ENCODE measurements at places on chromosomes 7 and 10.

DNA sequence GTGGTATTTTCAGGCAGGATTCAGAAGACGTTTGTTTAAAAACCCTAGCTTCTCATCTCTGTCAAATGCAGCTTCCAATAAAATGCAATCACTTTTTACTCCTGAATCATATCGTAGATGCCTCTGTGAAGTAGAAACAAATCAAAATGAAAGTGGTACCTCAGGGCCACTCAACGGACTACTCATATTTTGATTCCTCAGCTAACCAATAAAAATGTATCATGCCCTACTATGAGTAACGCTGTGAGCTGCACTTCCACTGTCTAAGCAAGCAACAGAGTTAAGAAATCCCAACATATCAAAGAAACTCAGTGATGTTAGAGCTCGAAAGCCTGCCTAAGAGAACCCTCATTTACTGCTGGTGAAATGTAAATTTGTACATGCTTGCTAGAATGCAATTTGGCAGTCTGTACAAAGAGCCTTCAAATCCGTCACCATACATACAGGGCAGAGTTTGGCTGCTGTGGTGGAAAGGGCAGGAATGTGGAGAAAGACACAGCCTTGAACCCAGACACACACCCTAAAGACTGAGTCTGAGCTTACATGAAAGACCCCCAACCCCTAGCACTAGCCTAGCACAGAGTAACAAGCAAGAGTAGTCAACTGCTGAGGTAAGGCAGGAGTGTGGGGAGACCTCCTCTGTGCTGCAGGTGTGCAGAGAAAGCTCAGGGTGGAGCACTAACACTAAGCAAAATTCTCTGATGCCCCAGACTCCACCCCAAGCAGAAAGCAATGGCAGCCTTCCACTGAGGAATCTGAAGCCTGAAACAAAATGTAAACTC, 151.5 kb downstream of the ANK3 start:
- DNase-seq = no peak

- DNase-seq = no peak
These were observed 14.6 kb upstream of the DRGX start for GRCh38 chr10:49410365-49411074.

GRCh38 chr7:121872831-121873288, at the start of gene PTPRZ1:
Gene PTPRZ1 (plus strand): TSS chr7:121873161. CDS start chr7:121873500, 339 bp downstream.
- no peak for DNase-seq

DNA sequence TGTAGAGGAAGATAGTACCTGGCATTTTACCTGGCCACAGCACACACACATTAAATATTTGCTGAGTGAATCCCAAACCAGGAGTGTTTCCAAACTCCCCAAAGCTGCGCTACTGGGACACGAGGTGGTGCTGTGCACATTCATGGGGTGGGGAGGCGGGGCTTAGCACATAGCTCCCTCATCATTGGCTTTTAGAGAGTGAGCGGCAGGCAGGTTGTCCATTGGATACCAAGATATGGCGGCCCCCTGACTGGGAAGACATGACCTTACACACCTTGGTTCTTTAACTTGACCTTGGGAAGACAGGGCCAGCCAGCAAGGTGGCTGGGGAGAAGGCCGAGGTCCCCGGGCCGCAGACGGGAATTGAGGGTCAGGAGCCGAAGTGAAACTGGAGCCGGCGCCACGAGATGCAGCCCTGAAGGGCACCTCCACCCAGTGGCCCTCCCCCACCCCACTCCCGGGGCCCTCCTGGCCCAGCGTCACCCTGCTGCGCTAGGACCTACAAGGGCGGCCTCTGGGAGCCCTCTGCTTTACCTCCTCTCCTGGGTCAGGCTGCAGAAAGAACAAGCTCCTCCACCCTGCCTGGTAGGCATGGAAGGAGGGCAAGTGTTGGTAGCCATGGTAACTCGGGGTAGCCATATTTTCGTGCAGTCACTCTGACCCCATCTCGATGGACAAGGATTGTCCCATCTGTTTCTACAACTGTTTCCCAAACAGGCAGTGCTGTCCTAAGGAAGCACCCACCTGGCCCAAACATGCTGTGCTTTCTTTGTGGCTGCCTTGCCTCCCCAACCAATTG, 24.0 kb downstream of the TMEM176A start:
- DNase-seq = no peak

DNA sequence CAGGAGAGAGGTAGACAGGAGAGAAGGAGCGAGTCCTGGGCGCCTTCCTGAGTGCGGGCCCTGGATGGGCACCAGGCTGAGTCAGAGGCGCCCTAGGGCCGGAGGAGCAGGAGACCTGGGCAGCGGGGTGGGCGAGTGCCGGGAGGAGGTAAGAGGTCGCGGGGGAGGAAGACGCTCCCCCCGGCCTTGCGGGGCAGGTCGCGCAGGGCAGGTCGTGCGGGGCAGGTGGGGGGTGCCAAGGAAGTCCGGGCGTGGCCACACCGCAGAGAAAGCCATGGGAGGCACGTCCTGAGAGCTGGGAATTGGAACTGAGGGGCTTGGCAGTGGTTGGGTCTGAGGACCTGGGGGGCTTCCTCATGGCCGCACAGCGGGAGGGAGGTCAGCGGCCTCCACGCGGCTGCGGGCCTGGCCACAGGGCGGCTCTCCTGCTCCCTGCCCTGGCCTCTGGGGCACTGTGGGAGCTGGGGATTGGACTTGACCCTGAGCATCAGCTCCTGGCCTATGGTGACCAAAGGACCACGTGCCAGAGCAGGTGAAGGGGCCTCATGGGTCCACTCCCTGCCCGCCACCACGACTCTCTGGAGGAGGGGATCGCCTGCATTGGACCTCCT, 935 bp downstream of the MMP21 start:
- no peak for DNase-seq

GRCh38 chr10:26879744-26880143, 19.0 kb upstream of the ABI1 start:
- no peak for DNase-seq

- no peak for DNase-seq
These were observed 84.5 kb upstream of the SMNDC1 start for GRCh38 chr10:110389255-110389654.

- no peak for DNase-seq
These were observed 47.7 kb downstream of the VWC2 start for GRCh38 chr7:49821181-49821580.

- DNase-seq = no peak
These were observed 225.6 kb upstream of the IGFBP3 start for GRCh38 chr7:46146454-46147255.

DNA sequence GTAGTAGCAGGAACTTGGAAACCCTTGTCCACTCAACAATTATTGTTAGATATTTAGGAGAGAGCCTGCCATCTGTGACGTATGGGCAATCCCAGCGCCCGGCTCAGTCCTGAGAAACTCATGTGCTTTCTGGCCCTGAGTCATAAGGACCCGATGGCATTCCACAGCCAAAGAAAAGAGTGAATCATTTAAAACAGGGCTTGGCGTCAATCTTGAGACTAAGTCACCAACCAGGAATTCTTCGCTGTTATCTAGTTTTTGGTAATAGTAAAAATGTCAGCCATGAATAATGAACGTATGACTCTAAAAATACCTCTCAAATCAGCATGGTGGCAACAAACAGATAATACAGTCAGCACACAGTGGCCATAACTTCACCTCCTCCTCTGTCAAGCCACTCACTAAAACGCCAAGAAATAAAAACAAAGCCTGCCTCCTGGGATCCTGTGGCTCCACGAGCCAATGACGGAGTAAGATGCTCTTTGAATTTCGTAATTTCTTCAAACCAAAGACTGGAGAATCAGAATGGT, 140.8 kb downstream of the ADAM12 start:
- DNase-seq = no peak

- DNase-seq = no peak
These were observed 697.6 kb downstream of the PHTF2 start for GRCh38 chr7:78496096-78496630.

DNA sequence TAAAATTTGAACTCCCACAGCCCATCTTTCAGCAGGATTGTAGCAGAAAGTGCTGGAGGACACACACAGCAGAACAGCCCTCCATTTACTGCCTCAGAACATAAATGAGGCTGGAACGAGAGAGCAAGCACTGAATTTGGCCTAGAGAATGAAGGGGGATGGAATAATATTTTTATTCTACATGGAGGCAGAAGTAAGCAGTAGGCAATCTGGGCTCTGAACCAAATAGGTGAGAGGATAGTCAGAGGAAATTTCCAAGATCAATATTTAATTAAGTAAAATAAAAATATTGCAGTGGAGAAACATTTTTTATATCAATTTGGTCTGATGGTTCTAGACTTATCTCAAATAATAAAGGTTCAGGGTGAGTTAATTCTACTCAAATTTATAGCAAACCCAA, 29.2 kb upstream of the TSPAN13 start:
- DNase-seq = no peak

DNA sequence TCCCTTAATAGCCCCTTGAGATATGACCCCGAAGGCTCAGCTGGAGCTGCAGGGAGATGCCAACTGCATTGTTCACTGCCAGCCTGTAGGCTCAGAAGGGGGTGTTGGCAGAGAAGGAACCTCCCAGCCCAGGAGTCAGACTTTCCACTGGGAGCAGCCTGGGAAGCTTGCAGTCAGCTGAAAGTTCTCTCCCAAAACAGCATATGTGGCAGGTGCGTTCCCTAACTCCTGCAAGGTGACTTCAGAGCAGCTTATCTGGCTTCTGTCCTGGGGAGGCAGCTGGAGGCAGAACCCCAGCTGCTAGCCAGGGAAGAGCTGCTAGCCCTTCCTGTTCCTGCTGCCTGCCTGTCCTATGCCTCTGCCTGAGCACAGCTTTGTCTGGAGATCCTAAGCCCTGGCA, 8.1 kb downstream of the SFTPA2 start:
- no peak for DNase-seq

DNA sequence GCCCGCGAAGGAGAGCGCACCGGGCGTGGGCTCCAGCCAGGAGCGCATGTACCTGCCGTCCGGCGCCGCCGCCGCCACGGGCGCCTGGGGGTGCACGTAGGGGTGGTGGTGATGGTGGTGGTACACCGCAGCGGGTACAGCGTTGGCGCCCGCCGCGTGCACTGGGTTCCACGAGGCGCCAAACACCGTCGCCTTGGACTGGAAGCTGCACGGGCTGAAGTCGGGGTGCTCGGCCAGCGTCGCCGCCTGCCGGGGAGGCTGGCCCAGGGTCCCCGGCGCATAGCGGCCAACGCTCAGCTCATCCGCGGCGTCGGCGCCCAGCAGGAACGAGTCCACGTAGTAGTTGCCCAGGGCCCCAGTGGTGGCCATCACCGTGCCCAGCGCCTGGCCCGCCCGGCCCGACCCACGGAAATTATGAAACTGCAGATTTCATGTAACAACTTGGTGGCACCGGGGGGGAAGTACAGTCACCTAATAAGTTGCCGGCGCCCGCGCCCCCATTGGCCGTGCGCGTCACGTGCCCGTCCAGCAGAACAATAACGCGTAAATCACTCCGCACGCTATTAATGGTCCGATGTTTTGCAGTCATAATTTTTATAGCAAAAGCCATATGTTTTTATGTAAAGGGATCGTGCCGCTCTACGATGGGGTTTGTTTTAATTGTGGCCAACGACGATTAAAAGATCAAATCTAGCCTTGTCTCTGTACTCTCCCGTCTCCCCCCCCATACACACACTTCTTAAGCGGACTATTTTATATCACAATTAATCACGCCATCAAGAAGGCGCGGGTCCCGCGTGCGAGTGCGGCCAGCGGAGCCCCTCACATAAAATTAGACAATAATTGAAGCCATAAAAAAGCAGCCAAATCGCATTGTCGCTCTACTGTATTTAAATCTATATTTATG, at the start of gene HOXA9:
Gene HOXA9, minus strand, starts transcription at position 449 of the 907 bp plus-strand sequence. Its CDS starts 80 bp downstream, at position 369.
- DNase-seq = no peak

- DNase-seq = no peak
These were observed 90.0 kb downstream of the ST7 start for GRCh38 chr7:117043108-117043825.

GRCh38 chr7:57308631-57309408, 141.2 kb upstream of the ZNF716 start:
- DNase-seq = no peak

DNA sequence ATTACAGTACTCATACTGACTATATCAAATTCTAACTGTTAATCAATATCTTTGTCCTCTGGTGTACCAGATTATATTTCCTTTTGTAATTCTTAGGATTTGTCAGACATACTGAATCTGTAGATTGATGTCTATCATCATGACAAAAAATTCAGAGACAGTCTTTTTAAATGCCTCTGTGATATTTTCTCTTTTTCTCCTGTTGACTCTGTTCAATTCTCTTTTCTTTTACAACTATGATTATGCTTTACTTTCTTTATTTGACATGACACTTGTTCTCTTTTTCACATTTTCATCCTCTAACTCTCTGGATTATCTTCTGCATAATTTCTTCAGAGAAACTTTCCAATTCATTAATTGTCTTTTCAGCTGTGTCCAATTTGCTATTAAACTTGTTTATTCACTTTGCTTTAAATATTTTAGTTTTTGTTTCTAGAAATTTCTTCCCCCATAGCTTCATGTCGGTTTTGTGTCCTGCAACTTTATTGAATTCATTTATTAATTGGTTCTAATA, 153.6 kb downstream of the PFKFB3 start:
- DNase-seq = no peak

- no peak for DNase-seq
These were observed 51.1 kb downstream of the SHH start for GRCh38 chr7:155761162-155761561.

DNA sequence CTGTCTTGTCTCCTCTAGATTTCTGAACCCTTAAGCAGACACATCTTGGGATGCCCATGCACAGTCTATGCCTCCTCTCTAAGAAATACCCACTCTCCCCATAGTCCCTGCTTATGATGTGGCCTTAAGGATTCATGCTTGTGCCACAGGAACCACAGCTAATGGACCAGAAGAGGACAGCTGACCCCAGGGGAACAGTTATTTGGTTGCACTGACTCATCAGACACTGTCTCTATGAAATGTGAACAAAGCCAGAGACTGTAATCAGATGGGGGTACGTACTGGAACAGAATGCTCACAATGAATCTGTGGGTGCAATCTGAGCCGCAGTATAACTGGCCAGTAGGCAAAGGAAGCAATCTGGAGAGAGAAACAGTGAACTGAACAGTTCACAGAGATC, 121.9 kb downstream of the USP6NL start:
- DNase-seq = no peak

DNA sequence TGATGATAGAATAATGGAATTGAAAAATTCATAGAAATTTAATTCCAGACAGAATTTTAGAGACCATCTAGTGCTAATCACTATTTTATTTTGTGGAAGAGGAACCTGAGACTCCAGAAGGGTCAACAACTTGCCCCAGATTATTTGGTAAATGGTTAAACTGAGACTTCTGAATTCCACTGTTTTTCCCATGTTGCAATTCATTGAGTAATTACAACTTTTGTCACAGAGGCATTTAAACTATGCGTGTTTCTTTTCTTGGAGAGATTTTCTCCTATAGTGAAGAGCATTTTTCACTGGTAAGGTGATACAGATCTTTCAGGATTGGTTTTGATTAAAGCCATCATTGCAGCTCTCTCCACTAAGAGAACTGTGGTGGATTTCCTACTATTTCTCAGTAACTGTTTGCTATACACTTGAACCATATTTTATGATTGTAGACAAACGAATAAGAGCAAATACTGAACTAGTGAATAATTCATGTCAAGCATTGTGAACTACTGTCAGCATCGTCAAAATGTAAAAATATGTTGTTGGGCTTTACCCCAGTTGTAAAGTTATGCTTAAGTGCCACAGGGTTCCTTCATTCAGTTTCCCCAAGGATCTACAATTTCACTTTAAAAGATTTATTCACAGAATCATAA, 26.5 kb downstream of the LRGUK start:
- DNase-seq = no peak
